Renal cortex interstitium (tissue), 15 donors: ENCODE measurements at places on chromosomes 12 and 14.

DNA sequence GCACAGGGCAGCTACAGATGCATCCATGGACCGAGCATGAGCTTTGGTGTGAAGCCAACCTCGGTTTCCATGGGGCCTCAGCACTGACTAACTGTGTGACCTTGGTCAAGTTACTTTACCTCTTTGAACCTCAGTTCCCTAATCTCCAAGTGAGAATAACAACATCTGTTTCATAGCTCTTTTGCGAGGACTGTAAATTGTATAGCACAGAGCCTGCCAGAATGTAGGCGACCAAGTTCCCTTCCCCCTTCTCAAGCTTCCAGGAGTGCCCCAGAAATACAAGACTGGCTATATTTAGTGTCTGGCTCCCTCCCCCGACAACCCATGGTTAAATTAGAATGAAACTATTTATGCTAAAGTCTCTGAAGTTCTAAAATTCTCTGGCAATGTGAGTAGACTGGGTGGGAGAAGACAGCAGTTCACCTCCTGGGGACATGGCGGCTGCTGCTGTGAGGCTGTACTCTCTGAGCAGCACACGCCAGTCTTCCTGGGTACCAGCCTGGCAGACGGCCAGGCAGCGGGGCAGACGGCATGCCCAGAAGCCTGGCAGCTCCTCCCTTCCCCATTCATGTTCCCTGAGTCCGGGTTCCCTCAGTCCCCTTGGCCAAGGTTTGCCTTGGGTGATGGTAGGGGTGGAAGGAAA, 22.0 kb upstream of the TMED10 start:
- DNase-seq, result no peak

DNA sequence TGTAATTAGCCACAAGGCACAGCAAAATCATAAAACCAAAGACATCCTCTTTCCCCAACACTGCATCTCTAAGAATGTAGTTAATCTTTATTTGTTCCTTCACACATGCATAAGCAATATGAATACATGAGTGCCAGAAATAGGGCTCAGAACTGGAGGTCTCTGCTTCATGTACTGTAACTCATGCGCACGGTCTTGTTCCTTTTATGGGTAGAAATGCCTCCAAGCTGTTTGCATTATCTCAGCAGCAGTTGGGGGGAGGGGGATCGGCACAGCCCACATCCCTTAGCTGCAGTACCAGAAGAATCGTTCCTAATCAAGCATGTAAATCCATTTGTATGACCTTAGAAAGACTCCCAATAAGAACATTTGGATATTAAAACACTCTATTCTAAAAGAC, 20.0 kb downstream of the RHOJ start:
- DNase-seq, result no peak

- peak; percentile 56 for DNase-seq
Measured at GRCh38 chr12:66860752-66861750, 182.2 kb upstream of the GRIP1 start.

GRCh38 chr12:12502815-12503151, 59.9 kb downstream of the DUSP16 start:
- no peak for DNase-seq

- no peak for DNase-seq
Measured at GRCh38 chr14:95237958-95238340, 80.6 kb upstream of the DICER1 start.

DNA sequence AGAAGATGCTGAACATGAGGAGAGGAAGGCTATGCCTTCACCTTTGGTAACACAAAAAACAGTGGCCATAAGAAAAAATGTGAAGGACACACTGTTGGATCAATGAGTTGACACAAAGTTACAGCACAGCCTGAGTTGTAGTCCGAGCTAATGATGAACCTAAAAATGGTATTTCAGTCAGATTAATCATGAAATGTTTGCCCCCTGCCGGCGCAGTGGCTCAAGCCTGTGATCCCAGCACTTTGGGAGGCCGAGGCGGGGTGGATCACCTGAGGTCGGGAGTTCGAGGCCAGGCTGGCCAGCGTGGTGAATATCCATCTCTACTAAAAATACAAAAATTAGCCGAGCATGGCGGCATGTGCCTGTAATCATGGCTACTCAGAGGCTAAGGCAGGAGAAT, 1.3 kb upstream of the CAPRIN2 start:
- no peak for DNase-seq

DNA sequence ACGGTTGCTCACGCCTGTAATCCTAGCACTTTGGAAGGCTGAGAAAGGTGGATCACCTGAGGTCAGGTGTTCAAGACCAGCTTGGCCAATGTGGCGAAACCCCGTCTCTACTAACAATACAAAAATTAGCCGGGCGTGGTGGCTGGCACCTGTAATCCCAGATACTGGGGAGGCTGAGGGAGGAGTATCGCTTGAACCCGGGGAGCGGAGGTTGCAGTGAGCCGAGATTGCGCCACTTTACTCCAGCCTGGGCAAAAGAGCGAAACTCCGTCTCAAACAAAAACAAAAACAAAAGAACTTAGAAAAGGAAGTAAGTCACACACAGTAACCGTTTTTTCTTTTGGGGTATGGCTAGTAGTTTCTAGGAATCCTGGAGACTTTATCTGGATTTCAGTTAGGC, 1.7 kb upstream of the PALS1 start:
- no peak for DNase-seq

DNA sequence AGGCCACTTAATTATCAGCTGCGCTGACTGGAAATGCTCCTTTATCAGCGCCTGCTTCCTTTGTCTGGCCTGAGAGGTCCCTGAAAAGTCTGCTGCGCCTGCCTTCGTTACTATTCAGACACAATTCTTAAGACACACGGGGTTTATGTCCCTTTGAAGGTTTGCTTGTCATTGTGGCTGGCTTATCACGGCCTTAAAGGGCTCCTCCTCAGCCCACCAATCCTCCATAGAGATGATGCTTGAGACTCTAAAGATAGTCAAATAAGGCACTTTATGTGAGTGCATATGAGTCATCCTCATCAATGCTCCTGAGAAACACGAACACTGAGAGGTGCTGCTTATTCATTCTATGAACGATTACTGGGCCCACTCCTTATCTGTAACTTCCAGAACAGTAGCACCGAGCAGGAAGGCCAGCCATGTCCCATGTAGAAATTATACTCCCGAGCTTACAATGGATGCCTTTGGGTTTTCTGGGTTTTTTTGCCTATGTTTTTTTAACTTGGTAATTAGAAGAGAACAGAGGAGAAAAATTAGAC, 1268.2 kb upstream of the TMEM132C start:
- no peak for DNase-seq

- DNase-seq, result no peak
Measured at GRCh38 chr12:130111965-130112496, 50.2 kb upstream of the FZD10 start.

DNA sequence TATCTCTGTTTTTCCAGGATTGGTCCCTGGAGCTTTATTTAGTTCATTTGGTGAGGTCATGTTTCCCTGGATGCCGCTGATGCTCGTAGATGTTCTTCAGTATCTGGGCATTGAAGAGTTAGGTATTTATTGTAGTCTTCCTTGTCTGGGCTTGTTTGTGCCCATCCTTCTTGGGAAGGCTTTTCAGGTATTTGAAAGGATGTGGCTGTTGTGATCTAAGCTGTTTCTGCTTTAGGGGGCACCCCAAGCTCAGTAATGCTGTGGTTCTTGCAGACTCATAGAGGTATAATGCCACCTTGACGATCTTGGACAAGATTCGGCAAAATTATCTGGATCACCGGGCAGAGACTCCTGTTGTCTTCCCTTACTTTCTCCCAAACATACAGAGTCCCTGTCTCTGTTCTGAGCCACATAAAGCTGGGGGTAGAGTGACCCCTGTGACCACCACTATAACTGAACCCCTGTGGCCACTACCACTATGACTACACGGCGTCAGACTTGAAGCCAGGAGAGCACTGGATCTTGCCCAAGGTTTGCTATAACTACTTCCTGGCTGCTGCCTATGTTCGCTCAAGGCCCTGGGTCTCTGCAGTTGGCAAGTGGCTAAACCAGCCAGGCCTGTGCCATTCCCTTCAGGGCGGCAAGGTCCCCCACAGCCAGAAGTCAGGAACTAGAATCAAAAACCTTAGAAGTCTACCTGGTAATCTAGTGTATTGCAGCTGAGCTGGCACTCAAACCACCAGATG, 40.9 kb downstream of the FGD4 start:
- no peak for DNase-seq

DNA sequence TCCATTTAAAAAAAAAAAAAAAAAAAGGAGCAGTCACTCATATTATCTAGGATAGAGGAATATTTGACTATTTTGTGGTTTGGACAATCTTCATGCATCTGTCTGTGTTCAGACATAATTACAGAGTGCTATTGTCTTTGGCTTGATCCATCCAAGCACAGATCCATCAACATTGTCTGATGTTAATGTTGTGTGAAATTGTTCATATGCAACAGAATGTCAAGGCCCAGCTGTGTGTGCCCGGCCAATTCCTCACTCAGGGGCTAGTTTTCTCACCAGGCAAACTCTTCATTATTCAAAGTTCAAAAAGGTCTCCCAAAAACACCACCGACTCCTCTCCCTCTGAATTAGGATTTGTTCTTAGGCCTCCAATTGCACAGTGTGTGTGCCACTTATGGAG, 324.9 kb upstream of the TMTC1 start:
- no peak for DNase-seq
